ENCODE measurements at places on chromosomes 12 and 14.

- H3K4me1 ChIP-seq = peaks cover 56% of the 10 kb centered on the region
- peak overlapping the region; percentile 83 for H3K27ac ChIP-seq
- peak; percentile 91 for DNase-seq
- H3K27me3 ChIP-seq = no peaks in the 10 kb centered on the region
- no peak overlapping the region for H3K4me3 ChIP-seq
Observed at GRCh38 chr12:94640134-94640928, 10.0 kb downstream of the TMCC3 start.

- H3K27me3 ChIP-seq = peaks cover 24% of the 10 kb centered on the region
- H3K36me3 ChIP-seq = no peaks in the 10 kb centered on the region
- DNase-seq = no peak
- H3K27ac ChIP-seq = no peak overlapping the region
- H3K4me3 ChIP-seq = no peak overlapping the region
Observed at GRCh38 chr12:109291521-109292341, 17.4 kb downstream of the FOXN4 start.

DNA sequence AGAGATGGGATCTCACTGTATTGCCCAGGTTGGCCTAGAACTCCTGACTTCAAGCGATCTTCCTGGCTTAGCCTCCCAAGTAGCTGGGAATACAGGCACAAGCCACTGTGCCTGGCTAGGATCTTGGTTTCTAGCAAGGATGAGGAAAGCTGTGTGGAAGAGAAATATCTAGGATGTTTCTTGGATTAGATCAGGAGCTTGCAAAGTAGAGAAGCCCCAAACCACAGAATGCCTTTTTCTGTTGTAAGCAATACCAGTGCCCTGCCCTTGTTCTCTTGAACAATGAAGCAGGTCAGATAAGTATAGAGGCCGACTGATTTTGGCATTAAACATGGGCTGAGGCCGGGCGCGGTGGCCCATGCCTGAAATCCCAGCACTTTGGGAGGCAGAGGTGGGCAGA lies 44.3 kb upstream of the STRN3 start:
- DNase-seq = no peak
- no peaks in the 10 kb centered on the region for H3K27me3 ChIP-seq

GRCh38 chr12:26276709-26277108 lies 81.3 kb downstream of the SSPN start:
- H3K36me3 ChIP-seq = no peaks in the 10 kb centered on the region
- H3K27me3 ChIP-seq = no peaks in the 10 kb centered on the region
- DNase-seq = no peak

GRCh38 chr14:67636361-67636919 lies 16.7 kb downstream of the ARG2 start:
- DNase-seq = no peak
- H3K4me1 ChIP-seq = no peaks in the 10 kb centered on the region
- H3K27me3 ChIP-seq = no peaks in the 10 kb centered on the region
- H3K27ac ChIP-seq = no peak overlapping the region
- no peak overlapping the region for H3K4me3 ChIP-seq

GRCh38 chr14:95163132-95163531 lies 5.8 kb upstream of the DICER1 start:
- H3K4me1 ChIP-seq = no peaks in the 10 kb centered on the region
- H3K27ac ChIP-seq = no peak overlapping the region
- no peak for DNase-seq
- H3K36me3 ChIP-seq = no peaks in the 10 kb centered on the region
- no peaks in the 10 kb centered on the region for H3K27me3 ChIP-seq

DNA sequence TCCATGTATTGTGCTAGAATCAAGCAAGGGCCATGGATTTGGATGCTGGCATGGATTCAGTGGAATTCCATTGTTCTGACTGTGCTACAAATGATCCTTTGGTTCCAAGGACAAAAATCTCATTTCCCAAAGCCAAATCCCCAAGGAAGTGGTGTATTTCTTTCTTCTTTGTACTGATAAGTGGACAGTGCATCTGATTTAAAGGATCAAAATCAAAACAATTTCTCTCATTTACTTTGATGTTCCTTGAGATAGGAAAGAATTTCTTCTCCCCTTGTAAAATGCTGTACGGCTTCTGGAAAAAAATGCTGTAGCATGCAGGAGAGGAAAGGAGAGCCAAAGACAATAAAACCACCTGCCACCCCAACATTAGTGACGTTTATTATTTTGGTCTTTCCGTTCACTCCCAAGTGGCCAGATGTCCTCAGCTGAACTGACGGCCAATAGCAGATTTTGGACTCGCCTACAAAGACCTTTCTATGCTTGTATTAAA lies 185.7 kb downstream of the PRKD1 start:
- peaks cover 10% of the 10 kb centered on the region for H3K4me1 ChIP-seq
- H3K36me3 ChIP-seq = no peaks in the 10 kb centered on the region
- H3K4me3 ChIP-seq = no peak overlapping the region
- H3K27me3 ChIP-seq = no peaks in the 10 kb centered on the region
- no peak for DNase-seq

DNA sequence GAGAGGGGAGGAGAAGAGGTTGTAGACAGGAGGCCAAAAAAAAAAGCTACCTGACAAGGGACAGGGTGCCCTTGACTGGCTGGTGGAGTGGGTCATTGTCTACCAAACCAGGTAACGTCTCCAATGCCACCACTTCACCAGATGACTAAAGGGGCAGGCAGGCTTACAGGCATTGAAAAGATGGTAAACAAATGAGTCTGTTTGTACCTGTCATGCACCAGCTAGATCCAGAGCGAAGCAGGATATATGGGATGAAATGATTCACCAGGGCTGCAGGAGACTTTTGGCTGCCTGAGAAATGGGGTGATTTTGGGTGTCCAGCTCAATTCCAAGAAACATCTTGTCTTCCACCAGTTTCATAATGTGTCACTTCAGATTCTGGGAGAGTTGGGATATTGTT lies 4.0 kb downstream of the C12orf54 start:
- H3K4me3 ChIP-seq = no peak overlapping the region
- no peak for DNase-seq
- H3K27me3 ChIP-seq = no peaks in the 10 kb centered on the region
- no peak overlapping the region for H3K27ac ChIP-seq
- H3K4me1 ChIP-seq = no peaks in the 10 kb centered on the region

DNA sequence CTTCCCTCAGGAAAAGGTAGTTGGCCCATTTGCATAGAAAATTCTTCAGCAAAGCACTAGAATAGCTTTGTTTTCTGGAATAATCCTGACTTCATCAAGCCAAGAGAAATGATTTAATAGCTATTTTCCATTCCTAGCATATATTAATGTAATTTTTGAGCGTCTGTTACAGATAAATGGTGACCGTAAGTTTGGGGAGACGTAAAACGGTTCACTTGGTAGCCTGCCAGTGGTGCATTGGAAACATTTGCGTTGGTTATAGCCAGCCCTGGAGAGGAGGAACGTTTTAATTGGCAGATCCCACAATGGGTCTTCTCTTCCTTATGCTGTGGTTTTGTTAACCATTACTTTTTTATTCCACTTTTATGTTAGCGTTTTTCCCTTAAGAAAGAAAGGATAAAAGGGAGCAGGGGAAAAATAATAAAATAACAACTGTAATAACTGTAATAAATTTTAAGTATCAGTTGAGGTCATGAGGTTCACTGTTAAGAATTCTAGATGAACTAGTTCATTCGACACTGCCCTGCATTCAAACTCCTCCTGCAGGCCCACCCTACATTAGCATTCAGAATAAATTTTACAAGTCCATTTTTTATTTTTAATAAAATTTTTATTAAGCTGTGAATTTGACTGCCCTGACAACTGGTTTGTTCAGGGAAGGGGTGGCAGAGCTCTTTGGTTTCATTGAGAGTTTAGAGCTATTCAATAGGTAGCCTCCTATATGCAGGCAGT lies 300.7 kb downstream of the ERC1 start:
- H3K27ac ChIP-seq = no peak overlapping the region
- no peak for DNase-seq
- no peaks in the 10 kb centered on the region for H3K4me1 ChIP-seq
- H3K27me3 ChIP-seq = no peaks in the 10 kb centered on the region

GRCh38 chr12:132385923-132386751 lies 56.7 kb upstream of the GALNT9 start:
- no peak for DNase-seq
- no peaks in the 10 kb centered on the region for H3K4me1 ChIP-seq
- peaks cover 15% of the 10 kb centered on the region for H3K27me3 ChIP-seq
- no peaks in the 10 kb centered on the region for H3K36me3 ChIP-seq
- no peak overlapping the region for H3K27ac ChIP-seq

DNA sequence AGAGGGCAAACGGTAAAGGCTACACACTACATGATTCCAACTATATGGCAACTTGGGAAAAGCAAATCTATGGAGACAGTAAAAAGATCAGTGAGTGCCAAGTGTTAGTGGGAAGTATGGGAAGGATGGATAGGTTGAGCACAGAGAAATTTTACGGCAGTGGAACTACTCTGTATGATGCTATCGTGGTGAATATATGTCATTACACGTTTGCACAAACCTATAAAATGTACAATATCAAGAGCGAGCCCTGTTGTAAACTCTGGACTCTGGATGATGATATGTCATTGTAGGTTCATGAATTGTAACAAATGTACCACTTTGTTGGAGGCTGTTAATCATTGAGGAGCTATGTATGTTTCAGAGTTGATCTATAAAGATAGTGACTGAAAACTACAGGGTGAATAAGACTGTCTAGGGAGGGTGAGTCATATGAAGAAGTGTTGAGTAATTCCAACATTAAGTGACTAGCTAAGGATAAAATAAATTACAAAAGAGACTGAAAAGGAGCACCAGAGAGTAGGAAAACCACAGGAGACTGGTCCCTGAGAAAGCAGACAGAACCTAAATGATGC lies 349.2 kb upstream of the LMO3 start:
- no peaks in the 10 kb centered on the region for H3K36me3 ChIP-seq
- DNase-seq = no peak

DNA sequence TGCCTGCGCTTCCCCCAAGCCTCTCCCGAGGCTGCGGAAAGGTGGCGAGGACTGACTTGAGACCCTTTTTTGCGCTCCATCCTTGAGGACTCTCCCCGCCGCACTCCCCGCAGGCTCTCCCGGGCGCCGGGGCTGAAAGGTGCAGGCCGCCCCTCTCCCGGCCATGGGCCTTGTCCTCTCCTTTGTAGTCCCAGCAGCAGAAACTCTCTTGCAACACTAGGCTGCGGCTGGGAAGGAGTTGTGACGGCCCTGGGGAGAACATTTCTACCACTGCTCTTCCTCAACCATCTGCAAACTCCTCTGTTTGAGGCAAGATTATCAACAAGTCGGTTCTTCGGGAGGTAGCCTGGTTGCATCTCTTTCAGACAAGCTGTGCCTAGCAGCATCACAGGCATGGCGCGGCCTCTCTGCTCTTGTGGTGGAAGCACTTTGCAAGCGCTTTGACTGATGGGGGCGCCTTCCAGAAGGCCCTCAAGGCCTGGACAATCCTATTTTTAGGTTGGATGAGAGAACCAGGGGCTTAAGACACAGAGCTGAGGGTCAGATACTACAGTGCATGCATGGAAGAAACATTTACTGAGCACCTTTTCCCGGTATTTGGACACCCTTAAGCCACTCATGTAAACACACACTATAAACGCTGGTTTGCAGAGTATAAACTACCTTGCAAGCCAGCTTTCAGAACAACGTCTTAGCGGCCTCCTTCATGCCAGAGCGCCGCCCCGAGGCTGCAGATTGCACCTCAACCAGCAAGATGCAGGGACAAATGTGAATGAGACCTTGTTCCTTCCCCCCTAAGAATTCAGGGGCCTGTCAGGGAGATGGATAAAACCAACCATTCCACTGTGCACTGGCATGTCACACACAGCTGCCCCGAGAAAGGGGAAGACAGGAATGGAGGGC lies 1.2 kb upstream of the PRIMA1 start:
- no peaks in the 10 kb centered on the region for H3K4me1 ChIP-seq
- H3K27ac ChIP-seq = no peak overlapping the region
- no peaks in the 10 kb centered on the region for H3K36me3 ChIP-seq

GRCh38 chr12:66763467-66763866 lies 84.6 kb upstream of the GRIP1 start:
- no peak overlapping the region for H3K27ac ChIP-seq
- no peak overlapping the region for H3K4me3 ChIP-seq
- no peak for DNase-seq
- H3K36me3 ChIP-seq = no peaks in the 10 kb centered on the region

GRCh38 chr12:40444174-40444573 lies 219.4 kb downstream of the LRRK2 start:
- no peak overlapping the region for H3K4me3 ChIP-seq
- no peak for DNase-seq
- H3K27ac ChIP-seq = no peak overlapping the region
- H3K27me3 ChIP-seq = no peaks in the 10 kb centered on the region
- H3K4me1 ChIP-seq = 0 out of 2 replicates have a peak, but pooled peaks cover 6% of the 10 kb centered on the region

DNA sequence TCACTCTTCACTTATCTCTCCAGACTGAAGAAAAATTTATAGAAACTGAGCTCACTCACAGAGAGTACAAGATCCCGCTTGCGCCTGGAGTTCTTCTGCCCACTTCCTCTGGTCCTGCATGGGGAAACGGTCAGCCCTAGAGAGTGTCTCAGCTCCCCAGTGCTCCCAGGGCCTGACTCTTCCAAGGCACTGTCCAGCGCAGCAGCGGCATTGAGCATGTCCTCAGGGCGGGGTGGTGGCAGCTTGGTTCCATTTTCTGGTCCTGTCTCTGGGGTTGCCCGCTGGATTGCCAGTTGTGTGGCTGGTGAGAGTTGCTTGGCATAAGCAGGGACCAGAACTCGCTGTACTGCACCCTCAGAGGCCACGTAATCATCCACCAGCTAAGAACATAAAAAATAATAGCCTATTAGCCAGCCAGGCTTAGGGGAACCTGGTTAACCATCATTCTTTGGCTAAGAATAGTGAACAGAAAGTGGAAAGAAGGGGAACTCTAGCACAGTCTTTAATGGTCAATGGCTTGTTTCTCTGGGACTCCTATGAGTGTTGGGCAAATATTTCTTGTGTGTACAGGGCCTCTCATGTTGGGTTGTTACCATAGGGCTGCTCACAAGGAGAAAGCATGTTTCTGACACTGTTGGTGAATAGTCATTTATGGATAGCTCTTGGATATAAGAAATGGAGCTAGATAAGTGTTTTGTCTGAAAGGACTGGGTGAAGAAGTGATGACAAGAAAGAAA lies 13.7 kb upstream of the AJUBA start:
- no peak for DNase-seq
- H3K27me3 ChIP-seq = no peaks in the 10 kb centered on the region
- H3K27ac ChIP-seq = no peak overlapping the region
- no peaks in the 10 kb centered on the region for H3K36me3 ChIP-seq
- no peak overlapping the region for H3K4me3 ChIP-seq

- no peak overlapping the region for H3K27ac ChIP-seq
- no peaks in the 10 kb centered on the region for H3K36me3 ChIP-seq
- no peaks in the 10 kb centered on the region for H3K4me1 ChIP-seq
- H3K4me3 ChIP-seq = no peak overlapping the region
- DNase-seq = peak; percentile 53
Observed at GRCh38 chr12:74415633-74416032, 122.0 kb upstream of the ATXN7L3B start.

- H3K27ac ChIP-seq = no peak overlapping the region
- no peaks in the 10 kb centered on the region for H3K36me3 ChIP-seq
- H3K4me3 ChIP-seq = no peak overlapping the region
- H3K4me1 ChIP-seq = no peaks in the 10 kb centered on the region
- no peak for DNase-seq
- H3K27me3 ChIP-seq = no peaks in the 10 kb centered on the region
Observed at GRCh38 chr12:110921262-110921661, 883 bp upstream of the MYL2 start.

GRCh38 chr12:6452245-6452943 lies 552 bp downstream of the TAPBPL start:
- H3K27me3 ChIP-seq = no peaks in the 10 kb centered on the region
- peak overlapping the region; percentile 85 for H3K27ac ChIP-seq
- H3K4me3 ChIP-seq = peak overlapping the region; percentile 80
- DNase-seq = peak; percentile 50
- H3K36me3 ChIP-seq = 0 out of 2 replicates have a peak, but pooled peaks cover 7% of the 10 kb centered on the region
